ENCODE measurements at places on chromosomes 7 and 10.

DNA sequence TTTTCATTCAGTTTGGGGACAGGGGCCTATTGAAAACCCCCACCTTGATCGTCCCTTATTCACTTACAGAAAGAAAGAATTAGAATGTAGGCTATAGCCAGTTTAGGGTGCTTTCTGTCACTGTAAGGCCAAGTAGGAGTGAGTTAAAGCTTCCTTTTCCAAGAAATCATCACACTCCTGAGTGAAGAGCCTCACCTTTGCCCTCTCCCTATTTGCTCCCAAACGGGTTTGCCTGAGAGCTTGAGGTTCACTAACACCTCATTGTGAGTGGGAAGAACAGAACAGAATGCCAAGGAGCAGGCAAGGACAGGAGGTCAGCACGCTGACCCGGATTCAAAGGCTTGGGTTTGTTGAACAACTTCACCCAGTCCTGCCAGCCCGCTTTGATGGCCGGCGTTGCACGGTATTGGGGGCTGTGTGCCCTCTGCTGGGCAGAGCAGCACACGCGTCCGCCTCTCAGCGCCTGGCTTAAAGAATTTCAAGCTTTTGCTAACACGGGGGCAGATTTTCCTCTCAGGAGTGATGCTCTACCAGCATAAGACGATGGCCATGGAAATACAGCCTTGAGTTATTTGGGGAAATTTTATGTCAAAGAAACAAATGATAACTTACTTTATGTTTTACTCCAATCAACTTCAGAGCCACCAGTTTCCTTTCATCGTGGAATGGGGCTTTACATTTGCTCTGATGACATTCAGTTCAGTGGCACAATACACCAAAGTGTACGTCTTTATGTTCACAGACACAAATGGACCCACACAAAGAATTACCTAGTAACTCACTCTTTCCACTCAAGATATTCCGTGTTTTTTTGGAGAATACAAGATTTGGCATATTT lies 470.0 kb downstream of the SUGCT start:
- peak; percentile 48 for DNase-seq

GRCh38 chr10:124235232-124235631 lies 141.8 kb upstream of the CHST15 start:
- no peak for DNase-seq

DNA sequence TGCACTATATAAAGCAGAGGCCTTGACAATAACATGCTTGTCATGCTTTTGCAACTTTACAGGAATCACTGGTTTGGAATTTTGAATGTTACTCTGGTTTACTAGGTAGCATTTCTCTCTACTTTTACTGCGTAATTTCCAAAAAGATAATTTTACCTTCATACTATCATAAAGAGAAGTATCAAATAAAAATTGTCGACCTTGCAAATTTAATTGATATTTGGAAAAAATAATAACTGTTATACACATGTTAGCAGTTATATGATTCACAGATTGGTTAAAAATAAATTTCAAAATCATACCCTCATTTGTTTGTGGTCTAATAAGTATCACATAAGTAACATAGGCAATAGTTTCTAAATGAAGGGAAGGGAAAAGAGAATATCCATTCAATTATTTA lies 228.5 kb upstream of the CACNA2D1 start:
- DNase-seq: no peak

DNA sequence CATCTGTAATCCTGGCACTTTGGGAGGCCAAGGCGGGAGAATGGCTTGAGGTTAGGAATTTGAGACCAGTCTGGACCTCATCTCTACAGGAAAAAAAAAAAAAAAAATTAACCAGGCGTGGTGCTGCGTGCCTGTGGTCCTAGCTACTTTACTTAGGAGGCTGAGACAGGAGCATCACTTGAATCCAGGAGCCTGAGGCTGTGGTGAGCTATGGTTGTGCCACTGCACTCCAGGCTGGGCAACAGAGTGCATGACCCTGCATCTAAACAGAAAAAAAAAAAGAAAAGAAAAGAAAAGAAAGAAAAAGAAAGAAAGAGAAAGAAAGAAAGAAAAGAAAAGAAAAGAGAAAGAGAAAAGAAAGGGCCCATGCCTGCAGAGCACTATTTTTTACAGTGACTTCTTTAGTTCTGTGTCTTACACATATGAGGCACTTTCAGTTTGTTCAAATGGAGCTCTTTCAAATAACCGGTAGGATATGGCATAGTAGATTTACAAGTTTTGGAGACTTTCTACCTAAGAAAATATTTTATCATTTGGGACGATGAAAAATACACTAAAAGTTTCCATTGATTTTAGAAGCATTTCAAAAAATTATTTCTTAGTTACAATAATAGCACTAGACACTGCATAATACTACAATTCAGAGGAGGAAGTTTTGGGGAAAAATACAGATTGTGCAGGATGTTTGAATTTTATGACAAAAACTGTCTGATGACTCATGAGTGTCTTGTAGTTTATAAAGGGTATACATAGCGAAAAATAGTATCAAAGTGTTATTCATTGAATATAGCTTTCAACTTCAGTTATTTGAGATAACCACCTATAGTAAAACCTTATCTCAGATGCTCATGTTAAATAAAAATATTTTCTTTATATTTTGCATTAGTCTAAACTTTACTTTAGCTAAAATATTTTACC lies 75.9 kb downstream of the MDFIC start:
- no peak for DNase-seq

DNA sequence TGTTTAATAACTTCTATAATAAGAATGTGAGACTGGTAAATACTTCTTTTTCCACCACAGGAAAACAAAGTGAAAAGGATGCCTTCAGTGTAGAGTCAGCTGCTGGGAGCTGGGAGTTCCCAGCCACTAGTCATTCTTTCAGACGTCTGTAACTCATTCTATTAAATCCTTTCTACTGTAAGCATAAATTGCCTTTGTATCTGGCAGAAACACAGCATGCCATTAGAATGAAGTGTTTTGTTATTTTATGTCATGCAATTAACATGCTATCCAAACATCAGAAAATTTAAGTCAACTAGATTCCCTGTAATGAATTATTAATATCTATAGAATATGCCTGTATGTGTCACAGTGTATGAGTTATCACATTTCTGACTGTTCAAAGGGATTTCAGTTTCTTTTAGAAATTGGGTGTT lies 14.3 kb downstream of the BPGM start:
- DNase-seq: peak; percentile 97

GRCh38 chr10:118720685-118721538 lies 33.9 kb downstream of the CACUL1 start:
- DNase-seq: peak; percentile 64

Measured in EH (cell line).